Effector CD4-positive, alpha-beta T cell (primary cell): ENCODE measurements at places on chromosomes 3 and 15.

GRCh38 chr3:67016522-67017080 lies 18.5 kb downstream of the KBTBD8 start:
- no peak for DNase-seq

- DNase-seq: no peak
Measured at GRCh38 chr3:37861620-37862041, at the start of gene CTDSPL. CTDSPL (plus strand) TSS chr3:37861880; CDS start chr3:37862200, 320 bp downstream.

GRCh38 chr3:157093096-157093495 lies 66.9 kb downstream of the CCNL1 start:
- no peak for DNase-seq

DNA sequence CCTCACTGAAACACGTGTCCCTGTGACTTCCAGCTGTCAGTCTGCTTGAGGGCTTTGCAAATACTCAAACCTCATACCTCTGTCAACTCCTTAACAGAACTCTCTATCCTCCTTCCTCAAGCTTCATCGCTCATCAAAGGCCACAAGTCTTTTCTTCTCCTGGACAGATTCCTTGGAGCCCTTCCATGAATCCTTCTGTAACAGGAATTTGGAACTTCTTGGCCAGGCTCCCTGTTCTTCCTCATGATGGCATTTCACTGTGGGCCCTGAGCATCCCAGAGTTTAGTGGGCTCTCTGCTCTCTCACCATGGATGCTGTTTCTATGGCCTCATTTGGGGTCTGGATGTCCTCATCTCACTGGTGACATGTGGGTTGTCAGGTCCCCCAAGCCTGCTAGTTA lies 105.0 kb upstream of the TLE3 start:
- no peak for DNase-seq
